Activated naive CD4-positive, alpha-beta T cell (primary cell): ENCODE measurements at places on chromosomes 7 and 10.

- DNase-seq = no peak
Observed at GRCh38 chr10:103621783-103622125, 128.2 kb downstream of the NEURL1 start.

GRCh38 chr7:151927011-151927410 lies 29.2 kb upstream of the GALNTL5 start:
- DNase-seq = no peak

DNA sequence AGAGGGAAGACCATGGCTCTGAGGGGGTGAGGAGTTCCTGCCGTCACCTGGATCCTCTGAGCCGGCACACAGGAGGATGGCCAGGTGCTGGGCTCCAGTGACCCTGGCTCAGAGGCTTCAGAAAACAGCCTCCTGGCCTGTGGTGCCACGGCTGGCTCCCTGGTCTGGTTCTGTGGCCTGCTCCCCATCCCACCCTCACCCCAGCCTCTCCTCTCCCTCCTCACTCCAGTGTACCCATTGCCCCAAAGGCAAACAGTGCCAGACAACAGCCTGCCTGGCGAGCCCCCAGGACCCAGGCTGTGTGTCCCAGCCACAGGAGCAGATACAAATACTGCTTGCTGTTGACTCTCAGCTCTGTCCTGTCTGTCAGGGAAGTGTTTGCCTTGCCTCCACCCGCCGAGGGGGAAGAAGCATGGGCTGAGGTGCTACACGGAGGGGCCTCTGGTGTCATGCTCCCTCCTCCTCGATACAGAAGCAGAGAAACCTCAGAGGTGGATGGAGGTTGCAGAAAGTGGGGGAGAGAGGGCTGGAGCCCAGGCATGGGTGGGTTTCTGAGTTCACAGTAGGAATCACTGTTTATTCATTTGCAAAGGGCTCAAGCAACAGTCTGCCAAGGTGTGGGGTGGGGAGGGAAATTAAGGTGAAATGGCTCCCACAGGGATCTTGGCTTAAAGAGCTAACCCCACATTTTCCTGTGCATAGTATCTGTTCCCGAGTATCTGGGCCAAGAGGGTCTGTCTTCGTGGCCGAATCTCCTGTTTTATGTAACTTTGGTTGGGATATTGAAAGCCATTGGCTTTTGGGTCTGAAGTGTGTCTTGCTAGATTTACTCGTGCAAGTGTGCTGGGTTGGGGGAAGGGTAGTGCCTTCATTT lies 5.5 kb downstream of the ADRA2A start:
- DNase-seq = no peak

DNA sequence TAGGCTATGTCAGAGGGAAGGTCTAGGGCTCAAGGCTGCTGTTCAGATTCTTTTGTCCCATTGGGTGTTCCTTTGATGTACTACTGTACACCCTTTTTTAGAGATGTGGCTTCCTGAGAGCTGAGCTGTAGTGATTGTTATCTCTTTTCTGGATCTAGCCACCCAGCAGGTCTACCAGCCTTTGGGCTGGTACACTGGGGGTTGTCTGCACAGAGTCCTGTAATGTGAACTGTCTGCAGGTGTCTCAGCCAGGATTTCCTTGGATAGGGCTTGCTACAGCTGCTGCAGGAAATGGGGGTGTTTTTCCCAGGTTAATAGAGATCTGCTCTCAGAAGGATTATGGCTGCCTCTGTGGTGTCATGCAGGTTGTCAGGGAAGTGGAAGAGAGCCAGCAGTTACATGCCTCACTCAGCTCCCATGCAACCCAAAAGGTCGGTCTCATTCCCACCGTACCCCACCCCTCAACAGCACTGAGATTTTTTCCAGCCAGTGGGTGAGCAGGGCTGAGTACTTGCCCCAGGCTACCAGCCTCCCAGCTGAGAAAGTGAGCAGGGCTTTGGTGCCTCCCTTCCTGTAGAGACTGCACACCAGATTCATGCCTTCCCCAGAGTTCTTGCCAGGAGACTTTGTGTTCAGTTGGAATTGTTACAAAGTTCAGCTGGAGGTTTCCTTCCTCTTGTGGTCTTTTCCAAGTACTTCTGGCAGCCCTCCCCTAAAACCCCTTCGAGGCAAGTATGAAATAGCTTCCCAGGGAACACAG lies 63.3 kb downstream of the ZNF107 start:
- no peak for DNase-seq

GRCh38 chr7:51456431-51457060 lies 139.9 kb upstream of the COBL start:
- DNase-seq = no peak

DNA sequence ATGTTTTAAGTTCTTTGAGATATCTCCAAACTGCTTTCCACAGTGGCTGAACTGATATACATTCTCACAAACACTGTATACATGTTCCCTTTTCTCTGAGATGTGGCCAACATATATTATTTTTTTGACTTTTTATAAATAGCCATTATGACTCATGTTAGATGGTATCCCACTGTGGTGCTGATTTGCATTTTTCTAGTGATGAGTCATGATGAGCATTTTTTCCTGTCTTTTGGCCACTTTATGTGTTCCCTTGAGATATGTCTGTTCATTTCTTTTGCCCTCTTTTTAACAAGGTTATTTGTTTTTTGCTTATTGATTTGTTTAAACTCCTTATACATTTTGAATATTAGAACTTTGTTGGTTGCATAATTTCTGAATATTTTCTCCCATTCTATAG lies 1055.1 kb downstream of the NXPH1 start:
- DNase-seq = no peak

GRCh38 chr10:79063071-79063491 lies 5.7 kb upstream of the ZMIZ1 start:
- no peak for DNase-seq

DNA sequence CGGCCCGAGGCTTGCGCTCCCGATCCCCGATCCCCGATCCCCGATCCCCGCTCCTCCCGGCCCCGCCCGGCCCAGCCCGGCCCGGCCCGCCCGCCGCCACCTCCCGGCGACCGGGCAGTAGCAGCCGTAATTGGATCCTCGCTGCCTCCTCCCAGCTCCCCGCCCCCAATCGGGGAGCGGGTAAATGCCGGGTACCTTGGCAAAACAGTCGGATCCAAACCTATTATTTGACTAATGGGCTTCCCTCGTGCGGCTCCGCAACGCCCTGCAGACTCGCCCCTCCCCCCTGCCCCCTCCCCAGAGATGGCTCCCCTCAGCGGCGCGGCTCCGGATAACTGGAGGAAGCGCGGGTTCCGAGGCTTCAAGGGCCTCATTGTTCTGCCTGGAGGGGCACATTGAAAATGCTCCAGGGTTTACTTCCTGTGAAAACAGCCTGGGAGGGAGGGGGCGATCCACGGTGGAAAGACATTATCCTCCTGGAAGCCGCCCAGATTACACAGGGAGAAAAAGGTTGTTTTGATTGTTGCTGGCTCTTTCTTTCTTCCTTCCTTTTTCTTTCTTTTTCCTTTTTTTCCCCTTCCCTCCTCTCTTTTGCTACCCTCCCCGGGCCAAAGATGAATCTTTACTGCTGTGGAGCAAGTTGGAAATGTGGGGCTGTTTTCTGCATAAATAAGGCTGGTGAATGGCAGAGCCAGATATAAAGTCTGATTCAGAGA lies 94.7 kb upstream of the ZMIZ1 start:
- no peak for DNase-seq

DNA sequence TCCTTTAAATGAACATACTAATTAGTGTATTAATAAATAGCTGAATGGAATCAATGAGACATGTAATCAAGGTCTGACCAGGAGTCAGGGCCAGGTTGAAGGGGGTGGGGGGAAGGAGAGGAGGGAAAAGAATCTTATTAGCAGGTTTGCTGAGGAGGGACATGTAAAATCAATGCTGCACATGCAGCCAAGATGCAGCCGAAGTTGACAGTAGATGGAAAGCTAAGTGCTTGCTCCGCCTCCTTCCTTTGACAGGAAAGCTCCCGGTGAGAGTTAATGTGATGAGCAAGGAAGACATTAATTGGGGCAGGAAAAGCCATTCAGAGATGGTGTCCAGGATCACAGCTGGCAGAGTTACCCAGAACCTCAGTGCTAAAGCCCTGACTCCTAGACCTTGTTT lies 24.4 kb downstream of the PLXNA4 start:
- no peak for DNase-seq

- DNase-seq = no peak
Observed at GRCh38 chr10:115861864-115862263, 411.1 kb downstream of the GFRA1 start.

DNA sequence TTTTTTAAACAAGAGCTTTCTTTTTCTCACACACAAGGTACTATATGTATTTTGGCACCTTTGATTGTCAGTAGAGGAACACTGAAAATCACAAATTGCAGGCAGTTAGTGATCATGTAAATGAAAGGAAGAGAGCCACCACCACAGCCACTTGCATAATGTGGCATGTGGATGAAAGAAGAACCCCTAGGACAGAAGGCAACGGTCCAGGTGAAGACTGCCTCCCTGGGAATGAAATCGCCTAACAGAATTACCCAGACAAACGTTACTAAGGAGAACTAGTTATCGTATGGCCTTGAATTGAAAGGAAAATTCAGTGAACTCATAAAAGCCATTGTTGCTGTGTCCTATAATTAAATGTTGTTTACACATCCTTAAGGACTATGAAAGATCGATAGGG lies 41.2 kb upstream of the PTPRZ1 start:
- DNase-seq = no peak

GRCh38 chr10:58712141-58712540 lies 199.5 kb downstream of the BICC1 start:
- DNase-seq = no peak

DNA sequence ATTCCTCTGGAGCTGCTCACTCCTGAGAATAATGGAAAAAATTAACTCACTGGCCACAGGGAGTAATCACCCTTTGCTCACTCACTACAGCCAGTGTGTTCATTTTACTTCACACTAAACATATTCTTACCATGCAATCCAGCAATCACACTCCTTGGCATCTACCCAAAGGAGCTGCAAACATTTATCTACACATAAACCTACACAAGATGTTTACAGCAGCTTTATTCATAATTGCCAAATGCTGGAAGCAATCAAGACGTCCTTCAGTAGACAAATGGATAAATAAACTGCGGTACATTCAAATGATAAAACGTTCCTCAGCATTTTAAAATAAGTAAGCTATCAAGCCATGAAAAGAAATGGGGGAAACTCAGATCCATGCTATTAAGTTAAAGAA lies 34.2 kb upstream of the POM121L12 start:
- DNase-seq = no peak

GRCh38 chr10:71973777-71974488 lies 9.7 kb downstream of the CHST3 start:
- no peak for DNase-seq

DNA sequence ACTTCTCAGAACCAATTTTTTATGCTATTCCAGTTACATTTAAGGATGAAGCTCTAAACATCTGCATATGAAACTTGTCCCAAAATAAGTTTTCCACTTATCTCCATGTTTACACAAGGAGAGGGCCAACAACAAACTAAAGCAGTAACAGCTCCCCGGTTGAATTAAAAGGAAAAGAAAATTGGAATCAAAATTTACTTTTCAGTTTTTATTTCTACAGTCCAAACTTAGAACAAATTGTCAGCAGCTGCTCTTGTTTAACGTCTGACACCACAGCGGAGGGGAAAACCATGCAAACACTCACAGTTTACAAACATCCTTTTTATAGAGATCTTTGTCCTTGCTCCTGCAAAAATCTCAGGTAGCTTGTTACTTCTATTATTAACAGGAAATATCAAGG lies 101.3 kb downstream of the COL28A1 start:
- DNase-seq = no peak

DNA sequence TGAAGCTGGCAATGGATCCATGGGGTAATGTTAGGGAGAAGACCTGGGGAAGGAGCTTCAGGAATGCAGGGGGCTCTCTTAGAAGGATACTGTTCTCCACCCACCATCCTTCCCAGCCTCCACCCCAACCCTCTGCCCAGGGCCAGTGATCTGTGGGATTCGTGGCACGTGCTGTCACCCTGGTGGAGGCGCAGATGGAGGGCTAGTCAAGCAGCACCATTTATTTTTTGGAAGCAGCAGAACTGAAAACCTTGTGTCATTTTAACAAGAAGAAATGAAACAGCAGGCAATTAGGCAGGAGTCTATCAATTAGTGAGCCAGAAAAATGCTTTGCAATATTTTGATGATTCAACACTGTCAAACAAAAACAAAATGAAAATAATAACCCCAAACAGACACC lies 155.9 kb downstream of the SH2D4B start:
- no peak for DNase-seq

DNA sequence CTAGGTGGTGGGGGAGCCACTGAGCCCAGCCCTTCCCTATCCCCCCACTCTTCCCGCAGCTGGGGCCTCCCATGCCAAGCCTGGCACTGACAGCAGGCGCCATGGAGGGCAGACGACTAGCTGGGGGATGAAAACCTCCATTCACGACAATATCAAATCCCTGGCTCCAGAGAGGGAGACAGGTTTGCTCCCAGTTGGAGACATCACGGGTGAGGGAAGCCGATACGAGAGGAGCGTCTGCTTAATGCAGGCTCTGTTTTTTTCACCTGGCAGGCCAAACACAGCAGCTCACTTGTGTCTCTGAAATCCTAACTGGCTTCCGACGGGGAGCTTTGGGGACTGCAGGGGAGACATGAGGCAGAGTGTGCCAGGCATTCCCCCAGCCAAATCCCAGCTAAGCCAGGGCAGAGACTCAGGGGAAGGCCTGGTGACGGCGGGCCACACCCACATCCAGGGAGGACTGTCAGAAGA lies 307.4 kb upstream of the ZMIZ1 start:
- DNase-seq = no peak

DNA sequence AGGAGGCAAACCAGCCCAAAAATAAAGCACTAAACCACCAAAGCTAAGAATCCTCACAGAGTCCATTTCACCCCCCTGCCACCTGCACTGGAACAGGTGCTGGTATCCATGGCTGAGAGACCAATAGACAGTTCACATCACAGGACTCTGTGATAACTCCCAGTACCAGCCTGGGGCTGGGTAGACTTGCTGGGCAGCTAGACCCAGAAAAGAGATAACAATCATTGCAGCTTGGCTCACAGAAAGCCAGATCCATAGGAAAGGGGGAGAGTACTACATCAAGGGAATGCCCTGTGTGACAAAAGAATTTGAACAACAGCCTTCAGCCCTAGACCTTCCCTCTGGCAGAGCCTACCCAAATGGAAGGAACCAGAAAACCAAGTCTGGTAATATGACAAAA lies 13.6 kb upstream of the SLC25A28 start:
- no peak for DNase-seq

GRCh38 chr7:61576-62360 lies 130.6 kb upstream of the FAM20C start:
- DNase-seq = no peak

- DNase-seq = no peak
Observed at GRCh38 chr7:157713591-157713990, 376.8 kb downstream of the DNAJB6 start.

GRCh38 chr10:47067949-47068940 lies 157.0 kb downstream of the PTPN20 start:
- no peak for DNase-seq

- DNase-seq = no peak
Observed at GRCh38 chr10:23065181-23065948, 30.0 kb upstream of the MSRB2 start.

- DNase-seq = no peak
Observed at GRCh38 chr7:19707240-19707639, 1.6 kb downstream of the POLR1F start.

DNA sequence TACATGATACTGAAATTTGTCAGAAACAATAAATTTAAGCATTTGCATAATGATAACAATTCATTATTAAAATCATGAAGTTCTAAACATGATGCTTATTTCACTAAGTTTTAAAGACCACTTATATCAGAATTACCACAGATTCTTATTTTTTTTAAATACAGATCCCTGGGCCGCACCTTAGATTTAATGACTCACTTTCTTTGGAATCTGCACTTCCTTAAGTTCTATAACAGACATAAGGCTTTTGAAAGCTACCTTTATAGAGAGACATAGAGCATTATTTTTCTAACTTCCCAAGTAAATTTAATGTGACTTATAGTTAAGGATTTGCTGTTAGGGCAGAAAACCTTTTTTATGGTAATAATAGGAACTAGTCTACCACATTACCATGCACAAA lies 214.9 kb downstream of the IPMK start:
- no peak for DNase-seq
